Right kidney (tissue), 9 donors: ENCODE measurements at places on chromosomes 4 and X.

DNA sequence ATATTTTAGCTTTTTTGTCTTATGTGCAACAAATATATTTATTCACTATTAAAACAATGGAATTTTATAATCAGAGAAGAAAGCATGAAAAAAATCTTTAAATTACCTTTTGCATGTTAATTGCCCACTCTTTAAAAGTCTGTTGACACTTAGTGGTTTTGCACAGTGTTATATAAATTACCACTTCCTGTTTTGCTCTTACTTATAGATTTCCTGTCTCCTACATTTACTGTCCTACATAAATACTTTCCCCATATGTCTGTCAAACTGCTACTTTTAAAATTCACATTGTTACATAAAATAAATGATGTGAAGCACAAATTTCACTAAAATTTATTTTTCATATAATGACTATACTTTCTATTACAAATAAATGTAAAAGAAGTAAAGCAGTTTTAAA, 161.1 kb upstream of the NDST4 start:
- no peak for DNase-seq

DNA sequence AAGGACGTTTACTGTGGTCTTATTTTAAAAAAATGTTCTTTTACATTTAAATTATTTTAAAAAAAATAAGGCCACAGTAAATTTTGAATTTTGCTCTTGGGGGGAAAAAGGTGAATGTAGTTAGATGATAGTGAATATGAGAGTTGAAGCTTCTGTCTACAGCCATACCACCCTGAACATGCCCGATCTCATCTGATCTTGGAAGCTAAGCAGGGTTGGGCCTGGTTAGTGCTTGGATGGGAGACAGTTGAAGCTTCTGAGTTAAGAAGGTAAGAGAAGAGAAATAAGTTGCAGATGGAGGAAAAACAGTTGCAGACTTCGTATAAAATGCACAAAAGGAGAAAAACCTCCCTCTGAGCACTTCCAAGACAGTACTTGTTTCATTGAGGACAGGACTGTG, 115.6 kb upstream of the NR3C2 start:
- no peak for DNase-seq

DNA sequence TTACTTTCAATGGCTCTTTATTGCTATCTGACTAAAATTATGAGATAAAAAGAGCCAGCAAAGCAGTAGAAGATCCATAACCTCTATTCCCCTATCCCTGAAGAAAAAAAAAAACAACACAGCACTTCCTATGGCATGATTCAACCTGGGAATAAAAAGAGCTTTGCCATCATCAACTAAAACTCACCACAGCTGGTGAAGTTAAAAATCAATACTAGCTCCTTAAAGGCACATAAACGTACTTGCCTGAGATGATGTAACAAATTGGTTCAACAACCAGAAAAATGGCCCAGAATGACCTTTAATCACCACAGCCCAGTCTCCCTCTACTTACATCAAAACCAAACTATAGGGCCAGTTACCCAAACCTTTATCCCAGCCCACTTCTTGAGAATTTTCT, 153.8 kb downstream of the MAML3 start:
- DNase-seq = no peak

GRCh38 chr4:6076391-6076790, 58.2 kb upstream of the C4orf50 start:
- DNase-seq = no peak

DNA sequence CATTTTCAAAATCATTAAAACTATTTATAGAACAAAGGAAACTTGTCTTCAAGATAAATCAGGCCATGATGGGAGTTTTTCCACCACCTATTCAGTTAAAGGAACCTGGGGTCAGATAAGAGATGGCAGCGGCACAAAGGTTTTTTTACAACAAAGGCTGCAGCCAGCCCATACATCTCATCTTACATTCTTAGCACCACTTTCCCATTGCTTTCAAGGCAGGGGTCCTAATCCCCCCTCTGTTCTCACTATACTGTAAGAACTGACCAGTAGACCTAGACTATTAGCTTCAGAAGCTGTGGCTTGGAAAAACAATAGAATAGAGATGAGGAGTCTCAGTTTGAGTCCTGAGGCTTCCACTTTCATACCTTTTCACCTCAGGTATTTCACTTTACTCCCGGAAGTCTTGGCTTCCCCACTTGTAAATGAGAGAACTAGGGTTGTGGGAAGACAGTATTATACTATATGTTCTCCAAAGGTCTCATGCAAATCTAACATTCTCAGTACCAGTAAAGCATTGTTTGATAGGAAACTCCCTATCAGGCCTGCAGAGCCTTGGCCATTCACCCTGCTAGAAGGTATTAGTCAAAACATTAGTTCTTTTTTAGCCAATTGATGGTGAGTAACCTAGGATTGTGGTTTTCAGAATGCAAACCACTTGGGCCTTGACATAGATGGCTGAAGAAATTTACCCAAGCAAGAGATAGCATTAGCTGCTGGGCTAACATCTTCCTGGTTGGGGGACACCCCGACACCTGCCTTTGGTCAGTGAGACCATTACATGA, 182.9 kb upstream of the PBDC1 start:
- no peak for DNase-seq

- DNase-seq = no peak
Measured at GRCh38 chr4:45484740-45485139, 639.1 kb downstream of the GABRG1 start.

- DNase-seq = no peak
Measured at GRCh38 chrX:114047558-114047957, 536.3 kb upstream of the HTR2C start.

- no peak for DNase-seq
Measured at GRCh38 chrX:29941287-29941686, 274.1 kb upstream of the MAGEB2 start.

DNA sequence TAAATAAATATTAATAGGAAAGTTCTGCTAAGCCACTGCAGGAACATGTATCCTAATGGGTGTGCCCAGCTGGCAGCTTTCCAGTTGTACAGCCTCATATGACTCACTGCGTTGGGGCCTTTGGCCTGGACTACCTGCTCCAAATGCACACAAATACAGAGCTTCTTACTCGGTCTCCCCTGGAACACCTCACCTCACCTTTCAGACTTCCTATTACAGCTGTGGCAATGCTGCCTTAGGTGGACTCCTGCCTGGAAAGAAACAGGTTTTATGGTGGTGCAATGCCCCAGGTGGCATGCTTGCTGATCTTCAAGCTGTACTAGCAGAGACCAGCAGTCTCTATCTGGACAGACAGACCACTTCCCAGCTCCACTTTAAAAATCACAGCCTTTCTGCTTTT, 85.7 kb upstream of the EXOC1L start:
- no peak for DNase-seq

- DNase-seq = no peak
Measured at GRCh38 chrX:71102292-71102691, 4.2 kb downstream of the CXorf65 start.

GRCh38 chrX:19448077-19448476, 67.2 kb downstream of the MAP3K15 start:
- DNase-seq = no peak

DNA sequence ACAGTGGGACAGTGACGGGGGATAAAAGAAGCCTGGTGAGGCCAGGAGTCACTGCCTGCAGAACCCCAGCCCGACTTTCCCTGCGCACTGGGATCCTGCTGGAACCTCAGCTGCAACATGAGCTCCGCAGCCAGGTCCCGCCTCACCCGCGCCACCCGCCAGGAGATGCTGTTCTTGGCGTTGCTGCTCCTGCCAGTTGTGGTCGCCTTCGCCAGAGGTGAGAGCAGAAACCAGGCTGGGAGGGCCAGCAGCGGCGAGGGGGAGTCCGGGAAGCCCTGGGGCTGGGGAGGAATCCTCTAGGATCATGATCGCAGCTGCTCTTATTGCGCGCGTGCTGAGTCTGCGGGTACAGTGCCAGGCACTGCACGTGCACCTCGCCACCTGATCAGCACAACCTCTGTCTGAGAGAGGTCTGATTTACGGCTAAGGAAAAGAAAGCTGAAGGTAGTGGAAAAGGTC, at the start of gene PF4V1:
TSS of gene PF4V1 (plus strand) at position 51 of the 459 bp plus-strand sequence. CDS start at position 118, 67 bp downstream.
- peak; percentile 41 for DNase-seq

- no peak for DNase-seq
Measured at GRCh38 chr4:147313108-147313507, 167.8 kb upstream of the EDNRA start.

GRCh38 chr4:108742451-108743420, 20.1 kb downstream of the ETNPPL start:
- no peak for DNase-seq

GRCh38 chr4:182175788-182176519, 67.2 kb upstream of the TENM3 start:
- DNase-seq = no peak

- no peak for DNase-seq
Measured at GRCh38 chr4:2424581-2424980, 5.8 kb downstream of the CFAP99 start.

DNA sequence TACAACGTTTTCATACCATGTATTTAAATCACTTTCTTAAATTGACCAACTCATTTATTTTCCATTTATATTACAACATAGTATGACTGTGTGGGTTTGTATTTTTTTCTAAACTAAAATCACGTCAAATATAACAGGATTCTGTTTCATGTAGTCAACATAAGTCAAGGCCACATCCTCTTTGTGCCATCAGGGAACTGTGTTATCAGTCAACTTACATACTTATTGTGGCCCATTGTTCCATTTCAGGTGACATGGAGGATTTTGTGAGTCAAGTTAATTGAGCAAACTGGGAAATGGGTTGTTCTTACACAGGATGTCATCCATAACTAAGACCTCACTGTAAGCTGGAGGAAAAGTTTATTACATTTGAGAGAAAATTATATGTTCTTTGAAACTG, 35.9 kb downstream of the STK26 start:
- DNase-seq = no peak

DNA sequence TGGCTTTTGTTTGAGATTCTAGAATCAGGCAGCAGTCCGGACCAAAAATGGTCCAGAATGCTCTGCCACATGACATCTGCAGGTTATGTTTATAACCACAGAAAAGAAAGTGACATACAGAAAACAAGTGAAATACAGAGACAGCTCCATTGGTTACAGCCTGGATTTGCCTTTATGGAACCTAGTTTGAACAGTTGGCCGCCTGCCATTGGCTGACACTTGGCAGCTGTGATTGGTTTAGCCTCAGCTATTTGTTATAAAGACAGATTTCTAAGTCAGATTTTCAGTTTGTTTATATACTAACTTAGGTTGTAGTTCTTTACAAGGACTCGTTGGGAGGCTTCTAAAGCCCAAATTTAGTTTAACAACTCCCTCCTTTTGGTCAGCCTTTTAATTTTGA, 40.8 kb upstream of the IL9R start:
- no peak for DNase-seq

DNA sequence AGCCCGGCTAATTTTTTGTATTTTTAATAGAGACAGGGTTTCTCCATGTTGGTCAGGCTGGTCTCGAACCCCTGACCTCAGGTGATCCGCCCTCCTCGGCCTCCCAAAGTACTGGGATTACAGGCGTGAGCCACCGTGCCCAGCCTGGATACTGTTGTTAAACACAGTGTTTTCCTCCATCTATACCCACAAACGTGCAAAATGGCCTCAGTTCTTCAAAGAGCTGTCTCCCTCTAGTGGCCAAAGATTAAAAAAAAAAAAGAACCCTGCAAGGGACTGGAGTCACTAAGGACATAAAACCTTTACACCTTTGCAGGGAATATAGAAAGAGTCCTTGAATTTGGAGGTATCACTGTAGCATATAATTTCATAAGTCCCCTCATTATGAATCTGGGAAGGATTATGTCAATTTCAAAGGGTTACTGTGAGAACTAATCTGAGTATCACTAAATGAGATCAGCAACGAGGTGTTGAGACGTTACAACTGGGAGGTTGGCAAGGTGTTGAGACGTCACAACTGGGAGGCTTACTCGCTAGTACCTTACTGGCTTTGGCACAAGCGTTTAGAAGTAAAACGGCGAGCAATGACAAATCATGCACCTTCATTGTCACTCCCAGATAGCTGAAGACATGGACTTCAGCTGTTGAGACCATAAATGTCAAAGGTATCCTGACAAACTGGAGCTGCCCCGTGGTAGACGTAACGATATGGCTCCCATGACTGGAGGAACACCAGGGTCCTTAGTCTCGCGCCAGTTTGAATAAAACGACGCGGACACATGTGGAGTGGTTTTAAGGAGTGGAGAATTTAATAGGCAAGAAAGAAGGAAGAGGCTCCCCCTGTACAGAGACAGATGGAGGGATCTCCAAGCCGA, 33.4 kb upstream of the ENPP6 start:
- DNase-seq = no peak

DNA sequence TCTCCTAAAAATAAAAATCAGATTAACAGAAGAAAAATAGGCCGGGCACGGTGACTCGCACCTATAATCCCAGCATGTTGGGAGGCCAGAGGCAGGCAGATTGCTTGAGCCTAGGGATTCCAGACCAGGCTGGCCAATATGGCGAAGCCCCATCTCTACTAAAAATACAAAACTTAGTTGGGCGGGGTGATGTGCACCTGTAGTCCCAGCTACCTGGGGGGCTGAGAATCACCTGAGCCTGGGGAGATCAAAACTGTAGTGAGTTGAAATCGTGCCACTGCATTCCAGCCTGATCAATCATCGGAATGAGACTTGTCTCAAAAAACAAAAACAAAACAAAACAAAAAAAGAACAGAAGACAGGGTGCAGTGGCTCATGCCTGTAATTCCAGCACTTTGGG, 32.8 kb upstream of the NOCT start:
- no peak for DNase-seq

- DNase-seq = no peak
Measured at GRCh38 chrX:9493936-9494335, 29.1 kb downstream of the TBL1X start.

DNA sequence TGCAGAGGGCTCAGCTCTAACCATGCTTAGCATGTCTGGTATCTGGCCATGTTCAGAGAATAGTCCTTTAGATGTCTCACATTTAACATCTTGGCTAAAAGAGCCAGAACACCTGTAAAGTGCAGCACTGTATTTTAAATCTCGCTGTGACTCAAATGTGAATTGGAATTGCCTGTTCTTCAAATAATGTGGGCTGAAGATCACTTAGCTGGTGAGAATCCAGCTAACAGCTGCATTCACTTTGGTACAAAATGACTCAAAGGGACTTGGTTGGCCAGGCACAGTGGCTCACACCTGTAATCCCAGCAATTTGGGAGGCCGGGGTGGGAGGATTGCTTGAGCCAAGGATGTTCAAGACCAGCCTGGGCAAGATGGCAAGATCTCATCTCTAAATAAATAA, 63.5 kb upstream of the PLAC8 start:
- no peak for DNase-seq

GRCh38 chrX:72465889-72466288, 106.8 kb downstream of the HDAC8 start:
- DNase-seq = no peak

DNA sequence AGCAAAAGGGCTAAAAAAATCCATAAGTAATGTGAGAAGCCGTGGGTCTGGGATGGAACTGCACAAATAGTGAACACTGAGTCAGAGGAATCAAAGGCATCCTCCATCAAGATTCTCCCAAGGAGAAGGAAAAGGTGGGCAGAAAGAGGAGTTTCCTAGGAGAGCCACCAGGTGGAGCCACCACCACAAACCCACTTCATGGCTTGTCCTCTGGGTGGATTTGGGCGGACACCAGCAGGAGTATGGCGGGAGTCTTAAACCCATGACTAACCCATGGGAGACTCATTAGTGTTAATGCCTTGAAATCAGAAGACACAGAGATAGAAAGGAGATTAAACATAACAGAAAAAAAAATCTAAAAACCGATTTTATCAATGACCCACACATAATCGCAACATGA, 147.7 kb downstream of the SH3KBP1 start:
- DNase-seq = peak; percentile 18

- DNase-seq = no peak
Measured at GRCh38 chrX:65926095-65927019, 113.5 kb downstream of the VSIG4 start.

GRCh38 chr4:140042634-140043033, 111.3 kb downstream of the MAML3 start:
- DNase-seq = no peak

- DNase-seq = peak; percentile 5
Measured at GRCh38 chr4:175297965-175298565, 379.9 kb downstream of the ADAM29 start.
